ENCODE measurements at places on chromosomes 16 and 17. TPM values are rescaled to one million over a fixed set of nuclear protein-coding genes. Genes with fewer than 3 reads are reported as not detected.

- no peak overlapping the region for H3K4me3 ChIP-seq
- DNase-seq, result no peak
- no peaks in the 10 kb centered on the region for H3K36me3 ChIP-seq
- H3K27ac ChIP-seq, result no peak overlapping the region
Measured at GRCh38 chr16:54787045-54787444, 143.6 kb upstream of the IRX5 start.

DNA sequence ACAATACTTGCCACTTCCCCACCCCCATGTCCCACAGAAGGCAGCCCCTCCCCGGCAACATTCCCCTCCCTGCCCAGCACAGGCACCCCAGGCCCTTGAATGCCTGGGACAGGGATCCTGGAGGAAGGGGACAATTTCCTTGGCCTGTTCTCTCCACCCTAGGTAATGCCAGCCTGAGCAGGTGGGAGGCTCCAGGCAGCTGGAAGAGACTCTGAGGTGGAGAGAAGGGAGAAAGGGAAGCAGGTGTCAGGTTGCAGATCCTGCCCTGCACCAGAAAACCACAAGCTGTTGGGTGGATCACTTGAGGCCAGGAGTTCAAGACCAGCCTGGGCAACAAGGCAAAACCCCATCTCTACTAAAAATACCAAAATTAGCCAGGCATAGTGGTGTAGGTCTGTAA lies 8.9 kb downstream of the MPP2 start:
- H3K4me1 ChIP-seq, result peaks cover 2% of the 10 kb centered on the region
- H3K27ac ChIP-seq, result no peak overlapping the region
- peaks cover 3% of the 10 kb centered on the region for H3K27me3 ChIP-seq
- H3K36me3 ChIP-seq, result no peaks in the 10 kb centered on the region

DNA sequence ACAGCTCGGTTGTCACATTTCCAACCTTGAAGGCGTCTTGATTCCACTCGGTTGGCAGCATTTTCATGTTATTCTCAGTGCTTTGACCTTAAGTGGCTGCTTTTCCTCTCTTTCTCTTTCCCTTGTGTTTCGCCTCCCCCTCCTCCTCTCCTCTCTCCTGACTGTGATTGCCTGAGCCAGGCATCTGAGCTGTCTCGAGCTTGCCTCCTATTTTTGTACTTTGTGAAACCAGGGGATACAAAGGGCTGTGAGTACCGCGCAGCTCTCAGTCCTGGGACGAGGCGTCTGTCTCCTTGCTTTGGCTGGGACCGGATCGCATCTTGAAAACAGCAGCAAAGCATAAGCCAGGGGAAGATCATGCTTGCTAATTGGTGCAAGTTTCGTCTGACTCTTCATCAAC lies 48.8 kb upstream of the SDK2 start:
- no peaks in the 10 kb centered on the region for H3K27me3 ChIP-seq
- no peak for DNase-seq
- H3K4me1 ChIP-seq, result no peaks in the 10 kb centered on the region
- H3K4me3 ChIP-seq, result no peak overlapping the region

GRCh38 chr17:52790359-52790955 lies 631.9 kb upstream of the CA10 start:
- H3K4me3 ChIP-seq, result no peak overlapping the region
- no peaks in the 10 kb centered on the region for H3K4me1 ChIP-seq
- no peak for DNase-seq
- H3K36me3 ChIP-seq, result no peaks in the 10 kb centered on the region
- H3K27ac ChIP-seq, result no peak overlapping the region

DNA sequence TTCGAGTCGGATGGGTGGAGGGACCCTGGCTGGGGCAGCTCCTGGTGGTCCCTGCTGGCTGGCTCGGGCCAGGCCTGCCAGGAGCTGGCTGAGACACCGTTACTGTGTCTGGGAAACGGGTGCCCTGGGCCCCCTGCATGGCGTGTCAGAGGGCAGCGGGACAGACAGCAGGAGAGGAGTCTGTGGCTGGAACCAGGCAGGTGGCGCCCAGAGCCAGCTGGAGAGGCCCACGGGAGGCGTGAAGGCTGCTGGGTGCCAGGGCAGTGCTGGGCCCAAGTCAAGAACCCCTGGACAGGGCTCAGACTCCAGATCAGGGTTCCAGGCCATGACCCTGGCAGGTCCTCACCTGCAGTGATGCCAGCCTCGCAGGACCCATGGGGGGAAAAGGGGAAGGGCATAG lies 16.6 kb downstream of the SOX8 start:
- no peaks in the 10 kb centered on the region for H3K36me3 ChIP-seq
- no peak overlapping the region for H3K27ac ChIP-seq
- no peaks in the 10 kb centered on the region for H3K4me1 ChIP-seq
- no peak overlapping the region for H3K4me3 ChIP-seq
- DNase-seq, result no peak

The CDH1 gene
- polyA plus RNA-seq, result 76.2 TPM

The C16orf54 gene
- 0.95 TPM for polyA plus RNA-seq

The NXPH3 gene
- 2.3 TPM for polyA plus RNA-seq

GRCh38 chr16:12659871-12660270 lies 143.8 kb downstream of the CPPED1 start:
- no peaks in the 10 kb centered on the region for H3K4me1 ChIP-seq
- peaks cover 10% of the 10 kb centered on the region for H3K36me3 ChIP-seq
- H3K4me3 ChIP-seq, result no peak overlapping the region
- H3K27me3 ChIP-seq, result no peaks in the 10 kb centered on the region
- DNase-seq, result no peak

DNA sequence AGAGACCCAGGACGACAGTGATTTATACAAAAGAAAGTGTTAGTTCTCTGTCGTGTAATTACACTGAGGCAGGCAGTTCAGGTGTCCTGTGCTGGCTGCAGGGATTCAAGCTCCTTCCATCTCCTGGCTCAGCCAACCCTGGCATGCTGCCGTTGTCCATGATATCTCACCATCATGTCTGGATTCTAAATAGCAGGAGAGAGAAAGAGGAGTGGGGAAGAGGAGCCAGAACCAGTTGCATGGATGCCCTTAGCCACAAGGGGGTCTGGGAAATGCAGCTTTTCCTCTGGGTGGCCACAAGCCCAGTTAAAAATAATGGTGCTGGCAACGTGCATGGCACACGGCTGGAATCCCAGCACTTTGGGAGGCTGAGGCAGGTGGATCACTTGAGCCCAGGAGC lies 9.7 kb downstream of the C16orf54 start:
- no peaks in the 10 kb centered on the region for H3K27me3 ChIP-seq
- DNase-seq, result no peak
- H3K4me1 ChIP-seq, result peaks cover 2% of the 10 kb centered on the region
- H3K36me3 ChIP-seq, result no peaks in the 10 kb centered on the region
- no peak overlapping the region for H3K4me3 ChIP-seq
- no peak overlapping the region for H3K27ac ChIP-seq

DNA sequence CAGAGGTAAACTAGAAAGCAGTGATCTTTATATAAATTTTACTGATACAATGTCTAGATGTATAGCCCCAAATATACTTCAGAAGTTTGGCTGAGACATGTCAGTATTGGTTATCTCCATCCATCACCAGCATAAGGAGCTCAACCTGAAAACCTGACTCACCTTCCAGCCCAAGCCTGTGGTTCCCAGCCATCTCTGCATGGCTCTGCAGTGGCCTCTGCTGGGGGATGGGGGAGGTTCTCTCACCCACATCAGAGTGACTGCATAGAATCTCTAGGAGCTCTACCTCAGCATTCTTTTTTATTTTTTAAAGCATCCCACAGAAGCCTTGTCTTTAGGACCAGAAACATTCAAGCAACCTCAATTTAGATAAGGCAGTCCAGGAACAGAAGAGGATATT lies 27.3 kb downstream of the USP7 start:
- H3K27ac ChIP-seq, result no peak overlapping the region
- no peak overlapping the region for H3K4me3 ChIP-seq
- peak; percentile 73 for DNase-seq

DNA sequence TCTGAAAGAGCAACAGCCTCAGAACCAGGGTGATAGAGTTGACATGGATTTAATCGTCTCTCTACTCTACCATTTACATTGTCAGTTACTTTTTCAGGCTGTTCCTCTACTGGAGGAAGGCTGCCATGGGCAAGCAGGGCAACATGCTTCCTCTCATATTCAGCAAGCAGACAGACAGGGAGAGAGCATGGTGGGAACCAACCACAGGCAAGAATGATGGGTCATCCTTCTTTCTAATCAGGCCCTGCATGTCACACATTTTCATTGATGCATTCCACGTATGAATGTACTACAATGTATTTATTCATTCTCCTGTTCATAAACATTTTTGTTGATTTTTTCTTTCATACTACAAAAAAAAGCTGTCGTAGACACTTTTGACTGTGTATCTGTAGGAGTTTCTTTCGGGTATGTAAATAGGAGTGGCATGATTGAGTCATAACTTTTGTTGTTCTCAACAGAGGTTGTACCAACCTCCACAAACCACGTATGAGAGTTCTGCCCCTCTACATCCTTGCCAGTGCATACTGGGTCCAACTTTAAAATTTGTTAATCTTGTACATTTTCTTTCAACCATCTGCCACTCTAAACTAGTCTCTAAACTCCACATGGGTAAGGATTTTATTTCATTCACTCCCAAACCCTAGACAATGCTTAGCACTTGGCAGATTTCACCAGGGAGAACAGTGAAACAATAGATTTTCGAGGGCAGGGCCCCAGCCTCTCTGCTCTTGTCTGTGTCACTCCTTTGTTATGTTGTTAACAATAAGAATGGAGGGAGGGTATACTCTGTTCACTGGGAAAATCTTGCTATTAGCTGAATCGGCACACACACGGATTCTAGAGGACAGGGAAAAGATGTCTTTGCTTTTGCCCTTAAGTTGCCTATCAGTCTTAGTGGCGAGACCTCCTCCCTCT lies 58.7 kb downstream of the CMC2 start:
- no peak overlapping the region for H3K27ac ChIP-seq
- H3K36me3 ChIP-seq, result no peaks in the 10 kb centered on the region
- H3K4me1 ChIP-seq, result no peaks in the 10 kb centered on the region
- DNase-seq, result no peak
- peaks cover 2% of the 10 kb centered on the region for H3K27me3 ChIP-seq

The PTX4 gene
- not detected for polyA plus RNA-seq

The SERPINF2 gene
- polyA plus RNA-seq, result 1.6 TPM

The CSH2 gene
- not detected for polyA plus RNA-seq

GRCh38 chr16:35146031-35146710 lies 1686.8 kb downstream of the TP53TG3F start:
- no peaks in the 10 kb centered on the region for H3K4me1 ChIP-seq
- no peaks in the 10 kb centered on the region for H3K27me3 ChIP-seq
- DNase-seq, result no peak
- H3K4me3 ChIP-seq, result no peak overlapping the region

The TLCD1 gene
- polyA plus RNA-seq, result 21.3 TPM

DNA sequence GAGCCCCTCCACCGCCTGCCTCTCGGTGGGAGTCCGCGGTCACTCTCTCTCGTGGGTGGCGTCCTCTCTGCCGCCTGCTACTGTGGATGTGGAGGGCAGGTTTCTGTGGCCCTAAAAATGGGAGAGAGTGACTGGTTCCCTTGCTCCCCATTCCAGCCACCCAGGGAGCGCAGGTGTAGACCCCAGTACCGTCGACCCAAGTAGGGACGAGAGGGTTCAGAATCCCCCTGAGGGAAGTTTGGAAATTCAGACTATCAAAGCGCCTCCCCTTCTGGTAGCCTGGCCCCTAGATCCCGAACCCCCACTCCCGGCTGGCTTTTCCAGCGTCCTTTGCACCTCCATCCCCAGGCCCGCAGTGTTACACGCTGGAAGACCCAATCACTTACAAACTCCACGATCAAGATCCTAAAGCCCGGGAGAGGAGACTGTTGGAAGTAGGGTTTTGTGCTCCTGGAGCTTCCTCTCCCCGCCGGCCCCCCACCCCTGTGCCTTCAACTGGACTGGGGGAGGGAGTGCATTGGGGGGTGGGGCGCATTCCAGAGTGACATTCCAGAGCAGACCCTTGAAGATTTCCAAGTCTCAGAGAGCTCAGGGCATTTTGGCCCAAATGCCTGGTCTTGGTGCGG lies 991 bp downstream of the GPRC5C start:
- peak overlapping the region; percentile 29 for H3K27ac ChIP-seq
- H3K36me3 ChIP-seq, result no peaks in the 10 kb centered on the region
- peak; percentile 49 for DNase-seq
- H3K4me1 ChIP-seq, result peaks cover 55% of the 10 kb centered on the region

DNA sequence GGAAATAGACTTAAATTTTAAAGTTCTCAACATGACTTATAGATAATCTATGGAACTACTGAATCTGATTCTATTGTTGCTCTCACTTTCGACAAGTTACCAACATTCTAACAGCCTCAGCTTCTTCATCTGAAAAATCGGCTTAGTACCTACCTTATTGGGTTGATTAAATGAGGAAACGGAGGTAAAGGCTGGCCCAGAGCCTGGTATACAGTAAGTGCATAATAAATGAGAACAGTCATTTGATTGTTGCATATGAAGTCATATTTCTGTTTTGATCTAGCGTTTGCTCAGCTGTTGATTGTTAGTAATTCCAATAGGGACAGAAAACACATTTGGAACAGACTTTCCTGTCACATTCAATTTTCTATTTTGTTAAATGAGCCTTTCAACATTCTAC lies 4.6 kb downstream of the VPS35L start:
- no peaks in the 10 kb centered on the region for H3K36me3 ChIP-seq
- H3K4me1 ChIP-seq, result peaks cover 4% of the 10 kb centered on the region
- no peak for DNase-seq
- no peaks in the 10 kb centered on the region for H3K27me3 ChIP-seq

GRCh38 chr17:74457146-74457819 lies 9.2 kb upstream of the CD300A start:
- H3K27ac ChIP-seq, result no peak overlapping the region
- H3K4me3 ChIP-seq, result no peak overlapping the region
- DNase-seq, result peak; percentile 82
- H3K36me3 ChIP-seq, result no peaks in the 10 kb centered on the region
- peaks cover 9% of the 10 kb centered on the region for H3K4me1 ChIP-seq
- H3K27me3 ChIP-seq, result no peaks in the 10 kb centered on the region

GRCh38 chr16:88363239-88363891 lies 19.4 kb upstream of the ZNF469 start:
- H3K4me3 ChIP-seq, result no peak overlapping the region
- no peaks in the 10 kb centered on the region for H3K36me3 ChIP-seq
- H3K4me1 ChIP-seq, result no peaks in the 10 kb centered on the region
- H3K27ac ChIP-seq, result no peak overlapping the region
- H3K27me3 ChIP-seq, result no peaks in the 10 kb centered on the region

DNA sequence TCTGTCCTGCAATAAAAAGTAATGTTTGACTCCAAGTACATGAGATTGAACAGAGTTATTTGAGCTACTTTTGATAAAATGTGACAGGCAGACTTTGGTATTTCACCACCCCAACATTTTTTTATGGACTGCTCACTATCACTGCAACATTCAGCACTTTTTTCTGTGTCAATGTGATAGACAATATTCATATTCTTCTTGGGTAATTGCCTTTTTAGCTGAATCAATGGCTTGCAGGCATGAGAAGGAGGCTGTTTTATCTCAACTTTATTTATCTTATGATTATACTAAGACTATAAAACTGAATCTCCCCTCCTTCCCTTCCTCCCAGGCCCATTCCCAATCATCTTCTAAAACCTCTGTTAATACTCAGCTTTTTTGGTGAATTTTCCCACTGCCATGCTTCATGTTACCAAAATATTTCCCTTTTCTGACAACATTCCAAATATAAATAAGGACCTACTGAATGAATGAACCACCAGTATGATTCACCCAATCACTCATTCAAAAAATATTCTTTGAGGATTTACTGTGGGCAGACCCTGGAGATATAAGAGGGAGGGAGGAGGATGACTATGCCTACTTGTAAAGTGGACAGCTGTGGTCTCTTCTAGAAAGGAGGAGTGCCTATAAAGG lies 67.6 kb downstream of the CDH13 start:
- H3K36me3 ChIP-seq, result no peaks in the 10 kb centered on the region
- no peak overlapping the region for H3K4me3 ChIP-seq
- H3K27ac ChIP-seq, result no peak overlapping the region
- H3K27me3 ChIP-seq, result no peaks in the 10 kb centered on the region
- peaks cover 23% of the 10 kb centered on the region for H3K4me1 ChIP-seq
- no peak for DNase-seq
